ENCODE measurements at places on chromosomes 6 and 20.

- DNase-seq = no peak
Measured at GRCh38 chr6:4649728-4650127, 126.5 kb upstream of the CDYL start.

DNA sequence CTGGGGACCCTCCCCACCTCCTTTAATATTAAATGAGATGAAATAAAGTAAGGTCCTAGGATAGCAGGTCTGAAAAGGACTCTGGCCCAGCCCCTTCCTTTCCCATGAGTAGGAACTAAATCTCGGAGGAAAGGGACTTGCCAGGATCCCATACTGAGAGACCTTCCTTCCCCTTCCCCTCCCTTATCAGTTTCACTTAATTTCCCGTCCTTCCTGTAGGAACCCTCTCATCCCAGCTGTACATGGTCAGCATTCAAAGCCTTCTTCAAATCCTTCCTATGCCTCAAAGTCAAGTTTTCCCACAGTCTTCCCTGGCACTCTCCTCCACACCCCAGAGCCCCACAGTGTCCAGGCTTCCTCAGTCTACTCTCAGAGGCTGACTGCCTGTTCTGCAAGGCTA, 71.3 kb upstream of the MYL9 start:
- DNase-seq = no peak

GRCh38 chr6:75893058-75893775, 144.2 kb downstream of the MYO6 start:
- DNase-seq = peak; percentile 91

- DNase-seq = no peak
Measured at GRCh38 chr6:155274533-155274932, 10.7 kb downstream of the CLDN20 start.

- no peak for DNase-seq
Measured at GRCh38 chr6:26272171-26272637, 92.8 kb upstream of the BTN3A2 start.

DNA sequence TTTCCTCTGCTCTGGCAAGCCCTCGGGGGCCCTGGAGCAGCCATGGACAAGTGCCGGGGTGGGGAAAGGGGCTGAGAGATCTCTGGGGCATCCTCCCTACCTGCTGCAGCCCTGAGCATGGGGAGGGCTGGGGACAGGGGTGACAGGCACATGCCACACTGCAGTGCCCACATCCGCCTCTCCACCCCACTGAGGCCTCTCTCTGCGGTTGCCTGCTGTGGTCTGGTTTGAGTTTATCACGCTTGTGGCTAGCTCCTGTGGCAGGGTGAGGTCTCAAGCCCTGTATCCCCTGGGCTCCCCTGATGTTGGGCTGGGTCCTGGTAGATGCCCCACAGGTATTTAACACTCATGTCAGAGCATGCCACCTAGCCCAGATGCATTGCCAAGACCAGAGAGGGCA, 52.9 kb upstream of the MLN start:
- DNase-seq = no peak

DNA sequence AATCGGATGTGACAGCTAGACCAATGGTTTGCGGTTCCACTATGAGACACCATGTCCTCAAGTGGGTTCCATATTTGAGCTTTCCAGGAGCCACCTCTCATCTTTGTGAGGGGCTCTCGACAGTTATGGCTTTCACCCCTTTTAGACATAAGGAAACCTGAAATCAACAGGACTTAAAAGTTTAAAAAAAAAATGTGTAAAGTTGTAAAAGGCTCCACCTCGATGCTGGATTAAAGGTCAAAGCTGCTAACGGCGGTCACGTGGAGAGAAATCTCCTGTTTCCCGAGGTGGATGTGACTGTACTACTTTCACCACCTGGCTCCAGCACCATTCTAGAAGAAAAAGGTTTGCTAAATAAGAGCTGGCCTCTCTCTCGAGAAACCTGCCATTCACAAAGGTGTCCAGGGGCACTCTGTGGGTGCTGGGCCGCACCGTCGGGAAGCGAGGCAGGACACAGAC, 542 bp downstream of the ATP5F1E start:
- DNase-seq = peak; percentile 28

- no peak for DNase-seq
Measured at GRCh38 chr6:165701564-165702354, 38.7 kb upstream of the PDE10A start.

- no peak for DNase-seq
Measured at GRCh38 chr6:17995414-17995813, 8.0 kb upstream of the KIF13A start.

- DNase-seq = no peak
Measured at GRCh38 chr6:88386167-88386566, 220.0 kb upstream of the CNR1 start.

- no peak for DNase-seq
Measured at GRCh38 chr6:139568956-139569538, 194.6 kb upstream of the CITED2 start.

DNA sequence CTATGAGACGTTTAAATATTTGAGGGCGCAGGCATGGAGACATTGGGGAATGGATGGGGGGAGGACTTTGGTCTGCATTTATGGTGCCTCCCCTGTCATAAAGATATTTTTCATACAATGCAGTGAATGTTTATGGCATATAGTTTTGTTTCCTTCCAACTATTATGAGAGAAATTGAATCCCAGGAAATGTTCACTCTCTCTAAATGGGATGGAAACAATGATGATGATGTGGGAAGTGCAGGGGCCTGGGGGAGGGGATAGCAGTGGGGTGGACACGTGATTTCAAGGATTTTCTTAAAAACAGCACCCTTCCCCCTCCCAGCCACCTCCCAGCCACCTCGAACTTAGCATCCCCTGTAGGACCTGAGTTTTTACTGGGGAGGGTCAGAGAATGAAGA, 69.9 kb downstream of the TOX2 start:
- DNase-seq = no peak

GRCh38 chr20:59122566-59122919, 41.1 kb upstream of the ZNF831 start:
- no peak for DNase-seq

DNA sequence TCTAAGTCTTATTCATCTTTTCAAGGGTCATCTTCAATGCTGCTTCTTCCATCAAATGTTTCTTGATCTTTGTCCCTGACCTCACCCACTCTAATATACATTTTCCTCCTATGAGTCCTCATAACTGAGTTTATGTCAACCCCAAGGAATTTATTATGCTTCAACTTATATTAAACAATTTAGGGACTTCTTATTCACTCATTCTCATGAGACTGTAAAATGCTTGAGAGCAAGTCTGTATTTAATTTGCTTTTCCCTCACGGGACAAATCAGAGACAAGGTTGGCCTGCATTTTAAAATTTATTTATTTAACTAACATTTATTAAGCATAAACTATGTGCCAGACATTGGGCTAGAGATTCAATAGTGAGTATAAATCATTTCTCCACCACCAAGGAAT, 312.0 kb upstream of the NT5E start:
- DNase-seq = no peak

DNA sequence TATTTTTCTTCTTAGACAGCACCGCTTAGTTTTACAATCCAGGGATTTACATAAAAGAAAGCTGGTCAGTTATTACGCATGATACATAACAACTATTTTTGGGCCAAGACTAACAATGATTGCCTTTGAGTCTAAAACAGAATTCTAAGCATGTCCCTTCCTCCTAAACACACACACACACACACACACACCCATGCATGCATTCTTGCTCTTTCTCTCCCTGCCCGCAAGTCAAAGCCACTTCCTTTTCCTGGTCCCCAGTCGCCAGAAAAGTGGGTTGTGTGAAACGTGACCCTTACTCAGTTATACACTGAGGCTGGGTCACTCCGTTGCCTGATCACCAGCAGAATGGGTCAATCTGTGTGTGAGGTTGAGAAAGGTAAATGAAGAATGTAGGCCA, 31.4 kb downstream of the FYN start:
- DNase-seq = peak; percentile 39

All from eye (tissue), 1 donor.